Stimulated activated CD4-positive, alpha-beta T cell treated with anti-CD3 and anti-CD28 coated beads, Interleukin-12 subunit alpha, Interleukin-12 subunit beta, amount 100 ng/mL, for 48 hours (primary cell): ENCODE measurements at places on chromosomes 2 and 18.

GRCh38 chr2:238032755-238033337, 28.0 kb upstream of the SCLY start:
- DNase-seq, result no peak

DNA sequence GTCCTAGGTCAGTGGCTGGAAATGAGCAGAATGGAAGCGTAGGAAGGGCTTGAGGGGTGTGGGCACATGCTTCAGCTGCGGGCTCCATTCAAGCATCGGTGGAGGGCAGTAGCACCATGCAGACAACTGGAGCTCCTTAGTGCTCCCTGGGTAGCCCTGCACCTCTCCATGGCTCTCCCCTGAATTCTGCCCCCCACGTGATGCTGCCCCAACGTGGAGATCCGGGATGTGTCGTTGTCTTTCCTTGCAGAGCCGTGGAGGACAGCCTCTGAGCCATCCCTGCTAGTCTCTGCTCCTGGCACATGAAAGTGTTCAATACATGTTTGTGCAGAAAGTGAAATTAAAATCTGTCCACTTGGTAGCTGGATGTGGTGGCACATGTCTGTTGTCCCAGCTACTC, 94.5 kb downstream of the SH3RF3 start:
- DNase-seq, result no peak

DNA sequence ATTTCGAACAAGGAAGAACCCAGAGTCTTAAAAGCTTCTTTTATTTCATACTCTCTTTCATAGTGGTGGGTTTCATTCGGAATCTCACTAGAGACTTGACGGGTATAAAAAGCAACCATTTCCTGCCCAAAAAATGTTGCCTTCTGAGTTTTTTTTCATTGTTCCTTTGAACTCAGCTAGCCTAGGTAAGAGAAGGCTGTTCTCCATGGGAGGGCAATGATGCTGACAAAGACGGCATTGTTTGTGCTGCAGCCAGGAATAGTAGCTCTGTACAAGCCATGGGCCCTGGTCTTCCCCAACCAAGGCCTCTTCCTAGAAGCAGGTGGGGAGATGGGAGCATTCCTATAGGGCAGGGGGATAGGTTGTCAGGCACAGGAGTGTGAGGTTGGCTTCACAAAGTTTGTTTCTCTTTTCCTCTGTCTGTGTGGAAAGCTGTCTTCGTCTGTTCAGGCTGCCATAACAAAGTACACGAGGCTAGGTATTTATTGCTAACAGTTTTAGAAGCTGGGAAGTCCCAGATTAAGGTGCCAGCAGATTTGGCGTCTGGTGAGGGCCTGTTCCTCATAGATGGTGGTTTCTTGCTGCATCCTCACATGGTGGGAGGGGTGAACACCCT, 405.1 kb downstream of the NBAS start:
- DNase-seq, result no peak

- no peak for DNase-seq
These were observed 154.0 kb upstream of the MAP3K20 start for GRCh38 chr2:172921532-172922236.

DNA sequence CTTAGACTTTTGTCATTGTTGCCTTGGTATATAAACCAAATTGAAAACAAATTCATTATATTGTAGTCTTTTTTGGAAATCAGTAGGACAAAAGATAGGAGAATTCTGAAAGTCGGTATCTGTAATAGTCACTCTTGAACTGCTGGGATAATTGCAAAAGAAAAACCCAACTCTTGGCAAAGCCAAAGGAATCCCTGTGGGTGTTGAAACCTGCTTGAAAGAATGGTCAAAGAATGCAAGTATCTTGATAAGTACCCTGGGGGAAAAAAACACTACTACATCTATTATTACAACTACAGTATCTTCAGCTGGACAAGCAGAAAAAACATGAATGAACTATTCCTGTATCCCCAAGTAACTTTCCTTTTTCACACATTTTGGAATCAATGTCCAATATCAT, 7.3 kb upstream of the FAM237A start:
- DNase-seq, result no peak

DNA sequence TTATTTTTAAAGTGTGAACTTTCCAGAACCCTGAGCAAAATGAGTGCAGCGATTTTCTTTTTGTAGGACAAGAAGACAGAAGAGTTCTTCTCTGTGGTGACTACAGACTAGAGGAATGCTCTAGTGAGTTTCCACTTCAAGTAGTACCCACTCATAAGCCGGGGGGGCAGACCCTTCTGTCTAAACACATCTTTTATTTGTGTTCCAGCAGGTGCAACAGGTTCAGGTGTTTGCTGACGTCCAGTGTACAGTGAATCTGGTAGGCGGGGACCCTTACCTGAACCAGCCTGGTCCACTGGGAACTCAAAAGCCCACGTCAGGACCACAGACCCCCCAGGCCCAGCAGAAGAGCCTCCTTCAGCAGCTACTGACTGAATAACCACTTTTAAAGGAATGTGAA, 25.2 kb downstream of the PTRHD1 start:
- no peak for DNase-seq

GRCh38 chr2:102278720-102279390, 32.5 kb upstream of the IL1RL1 start:
- no peak for DNase-seq

- no peak for DNase-seq
These were observed 36.9 kb downstream of the TBC1D8 start for GRCh38 chr2:101114268-101114783.

GRCh38 chr2:57516698-57517340, 529.8 kb upstream of the VRK2 start:
- DNase-seq, result no peak
